Stromal cell of bone marrow (primary cell): ENCODE measurements at places on chromosomes 12 and 14.

- DNase-seq: peak; percentile 59
Observed at GRCh38 chr14:53055003-53055402, 98.1 kb downstream of the DDHD1 start.

DNA sequence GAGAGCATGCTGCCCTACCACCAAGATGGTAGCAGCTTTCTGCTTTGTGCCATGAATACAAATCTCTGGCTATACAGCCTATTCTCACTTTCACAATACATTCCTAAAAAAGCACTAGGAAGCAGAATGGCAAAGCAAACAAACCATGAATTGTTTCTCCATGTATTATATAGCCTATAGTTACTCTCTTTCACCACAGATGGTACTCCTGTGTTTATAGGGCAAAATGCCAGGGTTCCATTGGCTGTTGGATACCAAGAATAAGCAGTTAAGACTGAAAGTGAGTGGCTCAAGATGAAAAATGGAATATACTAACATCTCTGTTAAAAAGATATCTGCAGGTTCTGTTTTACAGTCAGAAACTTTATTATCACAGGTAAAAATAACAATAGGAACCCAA is 11.1 kb downstream of the ARF3 start:
- DNase-seq: no peak

GRCh38 chr12:124392271-124392666 is 97.4 kb downstream of the RFLNA start:
- no peak for DNase-seq

GRCh38 chr14:63454863-63455622 is 88.1 kb downstream of the PPP2R5E start:
- peak; percentile 17 for DNase-seq

DNA sequence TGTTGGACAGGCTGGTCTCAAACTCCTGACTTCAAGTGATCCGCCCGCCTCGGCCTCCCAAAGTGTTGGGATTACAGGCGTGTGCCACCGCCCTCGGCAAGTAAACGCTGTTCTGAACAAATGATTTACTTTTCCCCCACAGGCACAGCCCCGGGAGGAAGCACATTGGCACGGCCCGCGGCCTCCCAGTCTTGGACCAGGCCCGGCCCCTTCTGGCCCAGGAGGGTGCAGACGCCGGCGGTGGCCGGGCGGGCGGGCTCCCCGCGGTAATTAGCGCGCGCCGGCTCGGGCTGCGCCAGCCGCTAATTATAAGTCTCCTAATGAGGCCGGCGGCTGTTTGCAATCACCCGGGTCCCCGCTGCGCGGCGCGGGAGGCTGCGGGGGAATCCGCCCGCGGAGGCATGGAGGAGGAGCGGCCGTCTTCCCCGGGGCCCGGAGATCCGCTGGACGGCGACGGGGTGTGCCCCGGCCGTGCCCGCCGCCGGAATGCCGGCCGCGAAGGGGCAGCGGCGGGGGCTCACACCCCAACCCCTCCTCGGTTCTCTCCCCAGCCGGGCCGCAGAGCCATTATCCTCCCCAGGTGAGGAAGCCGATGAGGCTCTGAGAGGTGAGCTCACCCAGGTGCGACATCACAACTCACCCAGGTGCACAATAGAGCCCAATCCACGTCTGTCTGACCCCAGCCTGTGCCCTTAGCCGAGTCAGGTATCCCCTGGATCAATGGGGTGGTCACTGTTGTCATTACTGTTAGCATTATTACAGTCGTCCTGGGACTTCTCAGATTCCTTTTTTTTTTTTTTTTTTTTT is 3.3 kb upstream of the POP5 start:
- no peak for DNase-seq

GRCh38 chr12:43206396-43206795 is 345.6 kb downstream of the ADAMTS20 start:
- no peak for DNase-seq
